Psoas muscle (tissue), 8 donors: ENCODE measurements at places on chromosomes 7 and 10. TPM values are rescaled to one million over a fixed set of nuclear protein-coding genes. Genes with fewer than 3 reads are reported as not detected.

ZNF777 gene
- 10.6 TPM for total RNA-seq

NKX2-3 gene
- total RNA-seq, result not detected

CHCHD1 gene
- 22.4 TPM for total RNA-seq

GRCh38 chr7:924541-925231 is 29.8 kb downstream of the ADAP1 start:
- DNase-seq, result peak; percentile 45

GRCh38 chr7:29396563-29396962 is 167.1 kb upstream of the PRR15 start:
- no peak for DNase-seq

DNA sequence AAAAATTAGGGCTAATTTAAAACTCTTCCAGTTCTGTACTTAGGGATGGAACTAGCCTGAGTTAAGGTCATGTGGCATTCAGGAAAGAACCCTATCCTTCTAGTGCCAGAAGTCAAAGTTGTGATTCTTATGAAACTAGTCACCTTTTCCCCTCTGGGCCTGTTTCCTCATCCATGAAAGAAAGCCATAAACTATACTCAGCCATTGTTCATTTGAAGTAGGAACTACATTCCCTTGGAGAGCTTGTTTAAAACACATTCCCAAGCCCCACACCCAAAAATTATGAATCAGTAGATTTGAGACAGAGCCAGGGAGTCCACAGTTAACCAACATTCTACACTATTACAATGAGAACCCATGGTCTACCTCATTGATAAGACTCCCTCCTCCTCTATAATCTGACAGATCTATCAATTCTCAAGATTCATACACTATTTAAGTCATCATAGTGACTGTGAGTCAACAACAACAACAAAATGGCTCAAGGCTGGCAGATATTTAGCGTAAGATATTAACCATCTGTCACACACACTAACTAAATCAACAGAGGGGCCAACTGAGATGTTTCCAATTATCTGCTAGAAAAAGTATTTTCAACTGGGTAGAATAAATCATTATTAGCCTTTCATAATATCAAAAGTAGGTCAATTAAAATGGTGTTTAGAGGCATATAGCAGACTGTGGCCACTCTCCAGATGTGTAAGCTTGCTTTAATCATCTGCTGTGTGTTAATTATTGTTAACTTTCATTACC is 102.3 kb downstream of the SLC25A13 start:
- DNase-seq, result no peak

- DNase-seq, result no peak
These were observed 76.4 kb upstream of the MAGI2 start for GRCh38 chr7:79529881-79530235.

- no peak for DNase-seq
These were observed 162.0 kb upstream of the TMEM72 start for GRCh38 chr10:44749151-44749550.

GRCh38 chr10:78130966-78131710 is 97.5 kb downstream of the RPS24 start:
- no peak for DNase-seq

- DNase-seq, result no peak
These were observed 255.3 kb downstream of the CELF2 start for GRCh38 chr10:11272915-11273389.

DNA sequence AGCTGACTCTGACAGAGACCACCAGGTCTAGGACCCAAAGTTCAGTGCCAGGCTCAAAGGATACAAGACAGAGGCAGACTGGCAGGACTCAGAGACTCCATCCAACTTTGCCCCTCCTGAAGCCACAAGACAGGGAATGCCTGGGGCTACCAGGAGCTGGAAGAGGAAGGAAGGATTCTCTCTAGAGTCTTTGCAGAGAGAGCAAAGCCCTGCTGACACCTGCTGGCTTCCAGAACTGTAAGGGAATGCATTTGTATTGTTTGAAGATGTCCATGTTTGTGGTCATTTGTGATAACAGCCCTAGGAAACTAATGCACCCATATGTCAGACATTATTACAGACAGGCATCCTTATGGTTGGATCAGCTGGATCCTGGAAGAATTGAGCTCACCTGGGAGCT is 132.3 kb upstream of the C7orf33 start:
- no peak for DNase-seq

- DNase-seq, result no peak
These were observed 1.7 kb upstream of the IGFBP3 start for GRCh38 chr7:45922810-45923209.

HTR7 gene
- 1.3 TPM for total RNA-seq

GRCh38 chr7:16431646-16432424 is 10.5 kb upstream of the CRPPA start:
- no peak for DNase-seq

- no peak for DNase-seq
These were observed 109.6 kb upstream of the SEM1 start for GRCh38 chr7:96819111-96819700.

GRCh38 chr7:51374936-51375335 is 58.3 kb upstream of the COBL start:
- DNase-seq, result no peak

GRCh38 chr10:61836888-61837754 is 64.4 kb upstream of the ARID5B start:
- no peak for DNase-seq

DNA sequence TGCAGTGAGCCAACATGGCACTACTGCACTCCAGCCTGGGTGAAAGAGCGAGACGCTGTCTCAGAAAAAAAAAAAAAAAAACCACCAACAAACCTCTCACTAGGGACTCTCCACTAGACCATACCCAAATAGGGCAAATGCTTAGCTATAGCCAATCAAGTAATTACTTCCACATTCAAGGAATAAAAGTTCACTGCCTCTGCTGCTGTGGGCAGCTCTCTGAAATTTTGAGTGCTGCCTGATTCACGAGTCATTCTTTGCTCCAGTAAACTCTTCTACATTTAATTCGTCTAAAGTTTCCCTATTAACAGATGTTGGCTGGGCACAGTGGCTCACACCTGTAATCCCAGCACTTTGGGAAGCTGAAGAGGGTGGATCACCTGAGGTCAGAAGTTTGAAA is 4.7 kb upstream of the NRBF2 start:
- no peak for DNase-seq

DNA sequence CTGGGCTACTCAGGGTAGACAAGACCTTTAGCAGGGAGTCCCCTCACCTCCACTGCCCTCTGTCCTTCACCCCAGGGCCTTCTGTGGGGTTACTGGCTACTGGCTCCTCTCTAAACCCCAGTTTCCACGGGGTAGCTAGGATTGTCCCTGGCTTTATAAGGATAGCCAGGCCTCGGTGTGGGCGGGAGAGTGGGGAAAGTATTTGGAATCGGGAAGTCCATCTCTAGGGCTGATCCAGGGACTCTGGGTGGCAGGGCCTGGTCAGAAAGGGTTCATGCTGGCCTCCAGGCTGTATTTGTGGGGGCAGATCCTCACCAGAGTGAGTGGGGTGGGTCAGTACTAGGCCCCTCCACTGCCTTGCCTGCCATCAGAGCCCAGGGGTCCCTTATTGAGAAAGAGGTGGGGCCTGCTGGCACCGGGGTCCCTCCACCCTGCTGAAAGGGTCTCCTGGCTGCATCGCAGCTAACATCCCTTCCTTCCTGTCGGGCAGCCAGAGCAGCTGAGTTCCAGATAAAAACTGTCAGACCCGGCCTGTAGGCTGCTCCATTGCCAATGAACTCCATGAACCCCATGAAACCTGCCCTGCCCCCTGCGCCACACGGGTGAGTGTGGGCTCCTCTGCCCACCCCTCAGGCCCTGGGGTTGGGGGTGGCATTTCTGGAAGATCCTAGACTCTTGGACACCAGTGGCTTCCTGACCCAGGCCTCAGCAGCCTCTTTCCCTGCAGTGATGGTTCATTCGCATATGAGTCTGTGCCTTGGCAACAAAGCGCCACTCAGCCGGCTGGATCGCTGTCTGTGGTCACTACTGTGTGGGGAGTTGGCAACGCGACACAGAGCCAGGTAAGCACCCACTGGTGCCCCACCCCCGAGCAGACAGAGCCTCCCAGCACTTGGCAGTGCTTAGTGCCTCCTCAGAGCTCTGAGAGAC is 7.3 kb downstream of the ZMIZ2 start:
- peak; percentile 30 for DNase-seq

- DNase-seq, result no peak
These were observed 40.8 kb downstream of the RBM33 start for GRCh38 chr7:155685070-155685790.

PNLIPRP3 gene
- total RNA-seq, result not detected

OR6V1 gene
- not detected for total RNA-seq

DNA sequence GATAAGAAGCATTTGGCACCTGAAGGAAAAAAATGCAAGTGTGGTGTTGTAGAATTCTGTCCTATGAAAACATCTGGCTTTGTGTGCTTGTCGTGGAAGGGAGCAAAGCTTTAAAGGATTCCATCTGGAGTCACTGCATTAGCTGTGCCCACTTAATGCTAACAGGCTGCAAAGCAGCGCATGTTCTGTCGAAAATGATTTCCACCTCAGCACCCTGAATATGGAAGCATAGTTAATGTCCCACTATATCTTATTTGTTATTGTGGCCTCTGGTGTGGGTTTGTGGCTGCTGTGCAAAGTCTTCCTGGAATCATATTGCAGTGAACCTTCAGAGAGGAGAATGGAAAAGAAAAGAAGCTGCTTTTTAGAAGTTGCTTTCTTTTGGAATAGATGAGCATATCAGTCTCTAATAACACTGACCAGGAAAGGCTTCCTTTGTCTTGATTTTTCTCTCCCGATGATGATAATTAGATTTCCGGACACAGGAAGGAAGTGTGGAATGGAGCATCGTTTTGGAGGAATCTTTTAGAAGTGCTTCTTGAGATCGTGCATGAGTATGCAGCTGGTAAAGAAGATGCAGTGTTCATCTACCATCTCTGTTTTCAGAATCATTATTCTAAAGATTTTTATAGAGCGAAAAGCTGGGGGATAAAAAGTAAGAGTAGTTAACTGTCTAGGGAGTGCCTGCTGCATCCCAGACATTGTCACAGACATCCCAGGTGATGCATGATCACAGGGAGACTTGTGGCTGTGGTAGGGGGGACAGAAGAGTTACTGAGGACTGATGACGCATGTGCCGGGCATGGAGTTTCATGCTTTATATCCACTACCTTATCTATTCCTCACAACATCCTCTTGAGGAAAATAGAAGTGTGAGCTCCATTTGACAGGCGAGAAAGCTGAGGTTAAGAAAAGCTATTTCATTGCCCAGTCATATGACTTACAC is 54.6 kb downstream of the TEX36 start:
- DNase-seq, result no peak

DNA sequence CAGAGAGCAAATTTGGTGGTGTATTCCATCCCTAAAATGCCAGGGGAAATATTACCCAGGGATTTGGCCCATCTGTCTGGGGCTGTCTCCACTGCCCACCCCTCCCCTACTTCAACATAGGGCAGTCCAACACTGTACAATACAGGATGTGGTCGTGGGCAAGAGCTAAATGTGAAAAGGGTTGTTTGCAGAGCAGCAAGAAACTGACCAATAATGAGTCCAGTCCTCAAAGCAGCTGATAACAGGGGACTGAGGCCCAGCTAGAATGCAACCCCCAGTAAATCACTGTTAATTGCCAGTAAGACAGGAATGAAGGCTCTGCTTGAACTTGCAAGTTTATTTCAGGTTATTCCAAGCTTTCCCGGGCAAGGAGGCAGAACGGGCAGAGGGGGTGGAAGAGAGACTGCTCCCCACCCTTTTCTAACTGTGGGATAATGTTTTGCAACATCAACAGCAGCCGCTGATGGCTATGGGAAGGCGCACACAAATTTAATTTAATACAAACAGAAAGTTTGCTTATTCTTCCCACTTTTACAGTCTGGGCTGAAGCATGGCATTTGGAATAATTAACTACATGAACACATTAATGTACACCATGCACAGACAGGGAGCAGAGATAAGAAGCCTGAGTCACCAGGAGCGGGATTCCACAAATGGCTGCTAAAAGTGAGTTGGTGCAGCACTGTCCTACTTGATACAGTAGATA is 36.8 kb downstream of the AFAP1L2 start:
- DNase-seq, result no peak

PLEKHA8 gene
- total RNA-seq, result 4.0 TPM

MEPCE gene
- 38.2 TPM for total RNA-seq

DNA sequence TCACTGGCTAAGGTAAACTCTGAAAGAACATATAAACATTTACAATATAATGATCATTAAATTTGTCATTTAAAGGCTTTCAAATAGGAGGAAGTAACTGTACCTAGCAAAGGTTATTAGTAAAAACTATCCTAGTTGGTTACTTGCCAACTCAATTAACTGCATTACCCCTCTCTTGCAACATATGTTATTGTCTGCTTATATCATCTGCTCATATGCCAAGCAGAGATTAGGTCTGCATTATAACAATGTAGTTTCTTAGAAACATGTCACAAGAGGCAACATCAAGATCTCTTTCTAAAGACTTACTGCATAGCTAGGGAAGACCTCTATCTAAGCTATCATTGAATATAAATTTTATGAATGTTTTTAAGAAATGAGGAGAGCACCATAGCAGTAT is 132.5 kb downstream of the RELN start:
- DNase-seq, result no peak

IL6 gene
- total RNA-seq, result 4.6 TPM

DNA sequence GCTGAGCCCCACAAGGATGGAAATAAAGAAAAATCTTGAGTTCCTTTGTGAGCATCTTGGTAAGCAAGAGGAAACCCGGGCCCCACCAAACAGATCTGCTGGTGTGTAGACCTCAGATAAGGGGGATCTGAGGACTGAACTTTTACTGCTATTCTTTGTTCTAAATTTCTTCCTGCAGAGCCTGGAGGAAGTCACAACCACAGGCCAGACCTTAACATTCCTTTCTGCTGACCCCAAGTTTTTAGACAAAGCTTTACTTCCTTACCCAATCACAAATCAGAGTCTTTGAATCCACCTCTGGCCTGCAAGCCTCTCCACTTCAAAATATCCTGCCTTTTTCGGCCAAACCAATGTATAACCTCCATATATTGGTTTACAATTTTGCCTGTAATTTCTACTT is 352.6 kb upstream of the AUTS2 start:
- no peak for DNase-seq

GRCh38 chr7:1705856-1706255 is 35.8 kb downstream of the ELFN1 start:
- no peak for DNase-seq

DNA sequence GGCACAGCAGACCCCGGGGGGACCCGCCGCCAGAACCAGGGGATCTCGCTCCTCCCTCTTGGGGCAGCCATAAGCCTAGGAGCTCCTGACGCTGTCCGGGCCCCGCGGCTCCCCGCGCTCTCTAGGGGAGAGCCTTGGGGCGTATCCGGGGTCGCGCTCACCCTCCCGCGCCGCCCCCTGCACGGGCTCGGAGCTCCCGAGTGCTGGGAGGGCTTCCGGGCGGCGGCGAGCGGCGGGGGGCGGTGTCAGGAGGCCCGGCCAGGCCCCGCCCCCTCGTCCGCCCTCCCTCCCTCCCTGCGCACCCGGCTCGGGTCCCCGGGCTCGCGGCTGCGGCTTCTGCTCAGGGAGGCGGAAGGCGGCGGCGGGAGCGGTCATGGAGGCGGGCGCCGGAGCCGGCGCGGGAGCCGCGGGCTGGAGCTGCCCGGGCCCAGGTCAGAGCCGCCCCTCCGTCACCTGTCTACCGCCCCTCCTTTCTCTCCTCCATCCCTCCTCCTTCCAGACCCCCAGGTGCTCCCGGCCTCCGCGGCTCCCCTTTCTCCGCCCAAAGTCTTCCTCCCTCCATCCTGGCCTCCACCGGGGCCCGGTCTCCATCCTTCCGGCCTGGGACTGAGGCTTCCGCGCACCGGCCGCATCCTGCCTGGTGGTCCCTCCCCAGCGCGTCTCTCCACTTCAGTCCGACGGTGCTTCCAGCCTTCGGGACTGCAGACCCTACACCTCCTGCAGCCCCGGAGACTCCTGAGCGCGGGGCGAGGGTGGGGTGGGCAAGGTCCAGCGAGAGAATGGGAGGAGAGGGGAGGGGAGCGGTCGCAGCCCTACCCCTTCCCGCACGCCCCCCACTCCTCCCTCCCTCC is at the start of gene CCDC136:
CCDC136 (plus strand) TSS at position 848 of the 851 bp plus-strand sequence. CDS start 444 bp downstream, outside the sequence.
- DNase-seq, result peak; percentile 81

GRCh38 chr7:48105045-48105444 is 16.0 kb downstream of the UPP1 start:
- DNase-seq, result no peak
